ENCODE measurements at places on chromosomes 2 and 18. TPM values are rescaled to one million over a fixed set of nuclear protein-coding genes. Genes with fewer than 3 reads are reported as not detected.
A peak's percentile ranks its signal among the peaks of the same experiment; 100 is the strongest.

GRCh38 chr2:76808732-76809131 lies 713.4 kb downstream of the LRRTM4 start:
- DNase-seq: no peak

GRCh38 chr18:38751898-38752297 lies 1186.3 kb upstream of the CELF4 start:
- DNase-seq: no peak

GRCh38 chr2:144183727-144184126 lies 336.2 kb downstream of the ZEB2 start:
- peak; percentile 91 for DNase-seq

- no peak for DNase-seq
Observed at GRCh38 chr18:13910986-13911385, 4.3 kb downstream of the MC2R start.

GRCh38 chr2:168660870-168661862 lies 141.3 kb upstream of the NOSTRIN start:
- no peak for DNase-seq

The GREB1L gene
- total RNA-seq: not detected

The ROCK2 gene
- total RNA-seq: 20.6 TPM

- no peak for DNase-seq
Observed at GRCh38 chr18:65788373-65788772, 37.6 kb downstream of the CDH7 start.
